AG04449 (cell line): ENCODE measurements at places on chromosomes 7 and 10.

DNA sequence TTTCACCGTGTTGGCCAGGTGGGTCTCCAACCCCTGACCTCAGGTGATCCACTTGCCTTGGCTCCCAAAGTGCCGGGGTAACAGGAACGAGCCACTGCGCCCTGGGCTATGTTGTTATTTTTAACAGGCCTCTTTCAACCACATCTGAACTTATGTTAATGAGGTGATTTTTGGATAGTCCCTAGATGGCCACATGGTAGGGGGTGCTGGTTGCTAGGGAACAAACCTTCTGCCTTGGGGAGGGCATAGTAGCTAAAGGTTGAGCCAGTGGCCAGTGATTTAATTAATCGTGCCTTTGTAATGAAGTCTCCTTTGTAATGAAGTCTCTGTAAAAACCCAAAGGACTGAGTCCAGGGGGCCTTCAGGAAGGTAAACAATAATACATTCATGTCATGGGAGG, 9.1 kb downstream of the COMTD1 start:
- DNase-seq = no peak

DNA sequence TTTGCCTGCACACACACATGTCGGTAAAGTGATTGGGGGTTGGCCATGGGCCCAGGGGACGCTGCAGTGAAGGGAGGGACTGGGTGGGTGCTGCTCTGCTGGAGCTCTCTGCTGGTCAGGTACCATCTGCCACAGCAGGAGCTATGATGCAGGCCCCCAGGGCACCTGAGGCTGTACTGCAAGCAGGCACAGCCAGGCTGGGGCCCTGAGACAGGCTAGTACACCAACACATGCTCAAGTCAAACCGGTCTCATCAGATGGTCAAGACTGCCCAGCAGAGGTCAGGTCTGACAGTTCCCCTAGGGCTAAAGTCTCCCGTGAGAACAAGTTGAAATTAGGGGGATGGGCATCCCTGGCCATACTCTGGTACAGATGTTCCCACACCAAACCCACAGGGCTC, 118.3 kb upstream of the THSD7A start:
- DNase-seq = no peak

DNA sequence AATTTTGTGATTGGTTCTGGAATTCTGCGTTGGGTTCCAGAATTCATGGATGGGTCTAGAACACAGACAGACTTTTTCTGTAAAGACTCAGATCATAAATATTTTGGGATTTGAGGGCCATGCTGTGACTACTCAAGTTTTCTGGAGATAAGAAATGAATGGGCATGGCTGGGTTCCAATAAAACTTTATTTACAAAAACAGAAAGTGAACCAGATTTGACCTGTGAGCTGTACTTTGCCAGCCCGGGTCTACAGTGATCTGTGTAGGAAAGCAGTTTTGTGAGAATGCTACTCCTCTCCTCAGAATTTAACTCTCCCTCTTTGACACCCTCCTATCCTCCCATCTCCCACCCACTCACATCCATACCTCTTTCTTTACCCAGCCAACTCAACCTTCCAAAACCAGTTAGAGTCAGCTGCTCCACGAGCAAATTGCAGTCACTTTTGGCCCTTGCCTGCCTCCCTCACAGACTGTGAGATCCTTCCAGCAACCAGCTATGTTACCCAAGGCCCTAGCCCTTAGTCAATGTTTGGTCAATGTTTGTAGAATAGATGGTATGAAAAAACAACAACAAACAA, 312.8 kb upstream of the ZMIZ1 start:
- no peak for DNase-seq

DNA sequence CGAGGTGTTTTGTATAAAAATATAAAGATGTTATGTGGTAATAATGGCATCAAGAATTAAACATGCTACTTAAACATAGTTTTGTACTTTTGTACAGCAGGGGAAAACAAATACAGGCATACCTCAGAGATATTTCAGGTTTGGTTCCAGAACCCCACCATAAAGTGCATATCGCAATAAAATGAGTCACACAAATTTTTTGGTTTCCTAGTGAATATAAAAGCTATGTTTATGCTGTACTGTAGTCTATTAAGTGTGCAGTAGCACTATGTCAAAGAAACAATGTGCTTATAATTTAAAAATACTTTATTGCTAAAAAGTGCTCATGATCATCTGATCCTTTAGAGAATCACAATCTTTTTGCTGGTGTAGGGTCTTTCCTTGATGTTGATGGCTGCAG, 17.8 kb downstream of the LRRTM3 start:
- DNase-seq = no peak

DNA sequence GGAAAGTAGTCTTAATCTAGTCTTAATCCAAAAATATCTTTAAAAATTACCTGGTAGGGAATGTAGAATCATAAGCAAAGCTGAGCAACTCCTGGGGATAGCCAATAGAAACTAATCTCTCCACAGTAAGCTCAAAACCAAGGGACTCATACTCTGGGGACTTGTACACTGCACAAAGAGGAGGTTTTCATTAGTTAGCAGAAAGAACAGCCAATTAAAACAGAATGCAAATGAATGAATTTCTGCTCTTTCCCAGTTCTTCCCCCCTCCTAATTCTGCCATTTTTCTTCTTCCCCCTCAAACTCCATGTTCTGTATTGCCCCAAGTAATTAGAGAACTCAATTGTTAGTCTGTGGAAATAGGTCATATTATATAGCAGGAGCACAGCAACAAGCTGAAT, 86.5 kb downstream of the NT5C2 start:
- no peak for DNase-seq

DNA sequence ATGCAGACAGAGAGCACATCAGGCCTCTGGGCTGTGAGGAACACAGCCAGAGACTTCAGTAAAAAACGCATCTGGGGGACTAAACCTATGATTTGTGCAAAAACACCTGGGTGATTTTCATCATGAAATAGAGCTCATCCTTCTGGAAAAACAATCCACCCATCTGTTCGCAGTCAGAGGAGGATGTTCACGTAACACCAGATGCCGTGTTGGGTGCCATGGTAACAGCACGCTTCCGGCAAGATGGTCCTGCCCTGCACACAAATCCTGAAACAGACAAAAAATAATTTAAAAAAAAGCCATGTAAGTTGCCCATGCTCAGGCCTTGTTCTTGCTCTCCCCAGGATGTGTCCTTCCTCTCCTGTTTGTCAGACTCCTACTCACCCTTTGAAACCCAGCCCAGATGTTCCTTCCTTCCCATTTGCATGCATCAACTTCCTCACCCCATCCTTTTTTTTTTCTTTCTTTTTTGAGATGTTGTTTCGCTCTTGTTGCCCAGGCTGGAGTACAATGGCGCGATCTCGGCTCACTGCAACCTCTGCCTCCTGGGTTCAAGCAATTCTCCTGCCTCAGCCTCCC, 28.3 kb upstream of the GNA12 start:
- DNase-seq = no peak

GRCh38 chr10:69086001-69086509, 1.8 kb upstream of the SRGN start:
- no peak for DNase-seq

DNA sequence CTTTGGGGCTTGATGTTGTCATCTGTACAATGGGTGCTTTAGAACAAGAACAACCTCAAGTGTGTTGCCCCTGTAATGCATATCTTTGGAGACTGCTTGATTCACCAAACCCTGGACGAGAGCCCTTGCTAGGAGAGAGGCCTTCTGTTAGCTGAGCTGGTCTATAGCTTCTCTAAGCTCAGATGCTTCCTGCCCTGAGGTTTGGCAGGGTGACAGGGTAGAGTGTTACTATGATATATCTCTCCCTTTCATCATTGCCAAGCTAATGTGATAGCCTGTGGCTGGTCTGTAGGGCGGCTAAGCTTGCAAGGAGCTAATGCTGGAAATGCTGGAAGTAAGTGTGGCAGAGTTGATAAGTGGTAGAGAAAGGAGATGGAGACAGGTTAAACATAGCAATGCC, 364.1 kb downstream of the RPS24 start:
- no peak for DNase-seq

DNA sequence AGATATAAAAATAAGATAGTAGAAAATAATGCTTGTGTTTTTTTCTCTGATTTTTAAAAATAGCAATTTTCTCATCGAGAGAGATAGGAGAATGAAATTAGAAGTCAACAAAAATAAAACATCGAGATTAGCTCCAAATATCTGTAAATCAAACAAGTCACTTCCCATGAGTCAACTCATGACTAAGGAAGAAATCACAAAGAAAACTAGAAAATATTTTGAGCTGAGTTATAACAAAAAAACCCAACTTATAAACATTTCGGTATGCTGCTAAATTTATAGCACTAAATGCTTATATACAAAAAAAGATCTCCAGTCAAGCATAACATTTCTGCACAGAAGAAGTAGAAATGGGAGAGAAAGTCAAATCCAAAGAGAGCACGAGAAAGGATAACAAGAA, 140.1 kb downstream of the ITGA8 start:
- no peak for DNase-seq

DNA sequence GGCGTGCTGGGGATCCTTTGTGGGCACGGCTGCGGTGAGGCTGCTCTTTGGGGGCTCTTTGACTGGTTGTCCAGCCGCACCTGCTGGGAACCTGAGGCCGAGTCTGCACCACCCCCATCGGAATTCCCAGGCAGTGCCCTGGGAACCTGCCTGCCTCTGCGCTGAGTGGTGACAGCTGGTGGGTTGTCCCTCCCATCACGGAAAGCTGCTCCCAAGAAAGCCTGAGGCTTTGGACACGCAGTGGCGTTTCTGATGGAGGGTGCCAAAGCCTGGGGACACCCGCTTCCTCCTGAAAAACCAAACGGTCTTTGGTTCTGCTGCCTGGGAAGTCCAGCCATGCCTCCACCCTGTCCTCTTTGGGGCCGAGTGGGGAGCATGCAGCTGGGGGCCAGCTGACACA, 21.4 kb upstream of the SHH start:
- no peak for DNase-seq

DNA sequence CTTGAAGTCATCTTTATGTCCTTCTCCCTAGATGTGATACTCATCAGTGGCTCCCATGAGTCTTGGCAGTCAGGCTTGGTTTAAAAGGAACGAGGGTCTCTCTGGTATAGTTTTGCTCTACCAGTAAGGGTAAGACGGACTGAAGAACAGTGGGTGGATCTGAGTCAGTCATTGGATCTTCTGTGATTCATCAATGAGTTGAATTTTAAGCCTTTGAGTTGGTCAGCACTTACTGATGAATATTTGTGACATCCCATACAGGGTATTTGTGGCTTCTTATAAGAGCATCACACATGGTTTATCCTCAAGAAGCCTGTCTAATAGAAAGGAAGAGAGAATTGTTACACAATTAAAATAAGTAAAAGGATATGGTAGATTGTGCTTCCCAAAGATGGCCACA, 87.3 kb upstream of the NAMPT start:
- no peak for DNase-seq

DNA sequence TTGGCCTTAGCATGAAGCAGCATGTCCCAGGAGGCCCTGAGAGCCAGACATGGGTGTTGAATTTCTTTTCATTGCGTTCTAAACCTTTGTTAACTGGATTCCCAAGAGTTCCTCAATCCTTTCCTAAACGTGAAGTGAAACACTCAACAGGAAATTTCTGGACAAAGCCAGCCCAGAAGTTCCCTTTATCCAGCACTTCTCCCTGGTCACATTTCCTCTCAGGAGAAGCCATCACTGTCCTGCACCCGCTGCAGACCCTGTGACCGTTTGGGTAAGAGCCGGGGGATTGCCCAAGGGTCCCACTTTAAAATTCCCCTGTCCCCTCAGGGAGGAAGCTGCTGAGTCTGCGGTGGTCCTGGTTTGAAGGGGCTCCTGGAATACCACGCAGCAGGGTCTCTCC, 88.0 kb upstream of the ZPBP start:
- no peak for DNase-seq

DNA sequence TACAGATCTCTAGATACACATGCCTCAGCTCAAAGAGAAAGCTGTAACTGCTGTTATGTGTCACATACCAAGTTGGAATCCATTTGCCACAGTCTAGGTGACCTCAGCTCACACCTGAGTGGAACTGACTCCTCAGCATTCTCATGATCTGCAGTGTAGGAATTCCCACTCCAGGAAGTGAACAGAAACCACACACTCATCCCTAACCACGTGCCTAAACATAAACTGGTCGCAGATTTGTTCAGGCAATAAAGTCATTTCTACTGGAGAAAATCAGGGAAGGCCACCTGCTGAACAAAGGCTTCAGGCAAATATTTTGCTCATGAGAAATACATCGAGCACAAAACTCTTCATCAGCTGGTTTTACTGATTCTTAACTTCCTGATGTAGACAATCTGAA, 23.0 kb upstream of the ZMYND11 start:
- no peak for DNase-seq

DNA sequence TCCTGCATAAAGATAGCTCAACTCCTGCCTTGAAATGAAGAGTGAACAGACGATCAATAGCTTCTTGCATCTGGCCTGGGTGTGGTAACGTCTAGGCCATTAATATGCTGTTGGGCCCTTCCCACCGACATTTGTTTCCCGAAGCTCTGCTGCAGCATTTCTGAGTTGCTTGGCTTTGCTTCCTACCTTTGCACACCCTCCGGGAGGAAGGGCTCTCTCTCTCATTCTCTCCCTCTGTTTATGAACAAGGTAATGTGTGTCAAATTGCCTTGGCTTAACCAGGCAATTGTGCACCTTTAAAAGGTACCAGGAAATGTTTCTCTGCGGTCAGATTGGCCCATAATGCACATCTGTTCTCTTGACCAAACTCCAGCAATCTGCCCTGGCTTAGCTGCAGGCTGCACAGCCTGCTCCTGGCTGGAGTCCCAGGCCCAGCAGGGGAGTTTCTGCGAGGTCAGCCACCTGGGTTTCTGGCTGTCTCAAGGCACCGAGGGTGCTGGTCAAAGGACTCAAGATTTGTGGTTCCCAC, 223.7 kb downstream of the SNX10 start:
- no peak for DNase-seq

DNA sequence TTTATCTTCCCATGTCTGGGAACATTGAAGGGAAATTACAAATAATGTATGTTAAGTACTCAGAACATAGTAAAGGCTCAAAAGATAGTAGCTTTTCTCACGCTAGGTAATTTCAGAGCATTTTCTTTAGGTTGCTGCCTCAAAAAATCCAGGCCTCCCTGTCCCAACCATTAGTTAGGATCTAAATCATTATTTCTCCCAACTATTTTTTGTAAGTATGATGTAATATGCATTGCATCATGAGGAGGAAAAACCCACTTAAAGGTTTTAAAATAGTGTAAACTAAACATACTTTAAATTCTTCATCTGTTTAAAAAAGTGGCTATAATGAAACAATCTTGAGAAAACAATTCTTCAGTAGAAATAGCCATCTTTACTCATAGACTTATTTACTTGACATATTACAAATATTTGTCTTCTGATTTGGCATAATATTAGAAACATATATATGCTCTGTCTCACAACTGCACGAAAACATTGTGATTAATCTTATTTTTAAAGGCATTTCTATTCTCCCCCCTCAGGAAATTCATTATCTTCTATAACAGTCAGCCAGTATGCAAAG, 329.3 kb downstream of the ELMO1 start:
- peak; percentile 3 for DNase-seq
